ENCODE measurements at places on chromosomes 16 and 17.

DNA sequence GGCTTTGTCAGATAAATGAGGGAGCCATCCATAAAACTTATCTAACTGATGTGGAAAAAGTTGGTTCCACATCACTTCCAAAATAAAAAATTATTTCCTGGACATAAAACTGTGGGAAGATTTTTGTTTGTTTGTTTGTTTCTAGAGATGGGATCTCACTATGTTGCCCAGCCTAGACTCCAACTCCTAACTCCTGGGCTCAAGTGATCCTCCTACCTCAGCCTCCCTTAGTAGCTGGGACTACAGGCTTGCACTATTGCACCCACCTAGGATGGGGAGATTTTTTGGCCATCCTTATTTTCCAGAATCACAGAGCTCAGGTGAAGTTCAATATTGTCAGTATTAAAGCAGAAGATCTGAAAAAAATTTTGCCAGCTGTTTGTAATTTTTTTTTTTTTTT is 23.8 kb upstream of the SMG8 start:
- no peak for DNase-seq

GRCh38 chr17:31745964-31746600 is 113.0 kb downstream of the COPRS start:
- no peak for DNase-seq

GRCh38 chr16:66131895-66132294 is 234.6 kb upstream of the CDH5 start:
- DNase-seq: no peak

GRCh38 chr17:48617471-48618255 is 2.6 kb upstream of the HOXB8 start:
- DNase-seq: no peak

DNA sequence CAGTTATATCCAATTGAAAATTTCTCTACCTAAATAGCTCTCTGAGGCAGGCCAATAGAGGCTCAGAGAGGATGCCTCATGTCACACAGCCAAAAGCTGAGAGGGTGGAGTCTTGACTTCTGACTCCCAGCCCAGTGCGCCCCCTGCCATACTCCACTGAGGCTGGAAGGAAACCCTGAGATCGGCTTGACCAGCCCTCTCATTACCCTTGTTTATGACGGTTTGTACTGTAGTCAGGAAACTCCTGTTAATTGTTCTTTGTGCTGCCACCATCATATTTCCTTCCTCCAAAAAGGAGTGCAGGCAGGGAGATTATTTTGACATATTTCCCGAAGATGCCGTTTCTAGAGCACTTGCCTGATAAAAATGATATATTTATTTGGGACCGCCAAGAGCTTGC is 107.9 kb downstream of the AIPL1 start:
- DNase-seq: no peak

DNA sequence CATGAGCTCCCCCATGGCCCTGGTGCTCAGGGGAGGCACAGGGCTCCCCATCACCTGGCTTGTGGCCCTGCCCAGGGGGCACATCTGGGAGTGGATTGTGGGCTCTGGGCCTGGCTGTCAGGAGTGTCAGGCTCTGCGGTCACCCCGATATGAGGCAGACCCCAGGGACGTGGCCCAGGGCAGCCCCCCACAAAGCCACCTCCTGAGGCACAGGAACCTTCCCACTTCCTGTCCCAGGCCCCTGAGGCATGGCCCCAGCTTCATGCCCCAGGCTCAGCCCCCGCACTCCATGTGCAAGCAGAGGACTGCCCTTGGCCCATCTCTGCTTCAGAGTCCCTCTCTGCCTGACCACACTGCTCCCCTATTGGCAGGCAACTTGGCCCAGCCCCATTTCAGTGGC is 160.3 kb downstream of the PCTP start:
- DNase-seq: no peak
